ENCODE measurements at places on chromosomes 11 and 22.

DNA sequence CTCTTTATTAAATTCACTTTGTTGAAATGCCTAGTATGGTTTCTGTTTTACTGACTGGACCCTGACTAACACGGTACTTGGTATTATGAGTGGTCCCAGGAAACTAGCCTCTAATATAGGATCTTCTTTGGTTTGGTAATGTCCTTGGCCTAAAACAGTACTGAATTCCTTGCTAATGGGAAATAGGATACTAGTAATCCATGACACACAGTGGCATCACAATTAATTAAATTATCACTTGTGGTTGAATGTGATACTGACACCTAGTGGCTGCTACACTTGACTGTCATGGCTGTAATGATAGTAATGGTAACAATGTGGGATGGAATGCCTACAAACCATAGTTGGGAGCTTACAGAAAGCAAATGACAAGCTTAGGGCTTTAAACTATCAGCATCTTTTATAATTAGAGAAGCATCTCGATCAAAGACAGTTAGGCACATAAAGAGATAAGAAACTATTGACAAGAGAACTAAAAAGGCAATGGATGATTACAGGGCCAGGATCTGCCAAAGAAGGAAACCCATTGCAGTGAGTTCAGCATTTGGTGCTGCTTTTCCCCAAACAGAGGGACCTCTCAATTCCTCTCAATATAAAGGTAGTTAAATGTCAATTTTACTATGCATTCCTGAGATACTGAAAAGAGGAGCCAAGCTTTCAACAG is 8.6 kb downstream of the DNHD1 start:
- DNase-seq, result peak; percentile 93

DNA sequence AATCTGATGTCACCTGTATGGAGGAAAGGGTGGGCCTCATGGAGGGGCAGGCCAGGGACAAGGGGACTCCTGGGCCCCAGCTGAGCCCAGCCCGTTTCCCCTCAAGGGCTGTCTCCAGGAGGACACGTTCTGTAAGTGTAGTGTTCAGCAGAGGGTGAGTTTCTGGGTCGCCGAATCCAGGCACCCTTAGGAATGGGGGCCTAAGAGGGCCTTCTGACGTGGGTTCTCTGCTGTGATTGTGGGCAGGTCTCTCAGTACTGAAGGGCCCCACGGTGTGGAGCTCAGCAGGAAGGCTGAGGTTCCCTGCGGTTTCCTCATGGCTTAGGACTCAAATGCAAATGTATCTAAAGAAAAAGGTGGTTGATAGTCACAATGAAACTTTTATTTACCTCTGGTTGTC is 6.5 kb downstream of the PTDSS2 start:
- DNase-seq, result no peak

- DNase-seq, result no peak
Observed at GRCh38 chr11:83037877-83038276, 33.8 kb downstream of the RAB30 start.

DNA sequence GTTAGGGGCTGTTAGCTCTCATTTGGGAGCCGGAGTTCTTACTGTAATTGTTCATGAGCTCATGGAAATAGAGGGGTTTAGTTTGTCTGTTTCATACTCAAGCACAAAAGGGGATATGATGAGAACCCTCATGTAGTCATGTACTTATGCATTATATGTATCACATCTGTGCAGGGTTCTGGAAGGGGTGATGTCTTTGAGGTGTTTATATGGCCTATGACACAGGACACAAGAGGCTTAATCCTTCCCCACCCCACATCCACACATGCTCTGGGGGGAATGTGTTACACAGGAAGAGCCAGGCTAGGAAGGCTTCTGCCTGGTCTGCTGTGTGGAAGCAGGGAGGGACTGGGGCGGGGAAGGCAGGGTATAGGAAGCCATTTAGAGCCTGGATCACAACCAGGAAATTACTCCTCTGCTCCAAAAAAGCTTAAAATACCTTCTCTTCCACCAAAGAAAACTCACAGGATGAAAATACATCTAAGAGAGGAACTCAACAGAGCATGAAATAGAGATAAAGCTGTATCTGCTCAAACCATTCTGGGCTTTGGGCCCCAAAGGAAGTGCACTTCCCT is 316.1 kb downstream of the TMEM135 start:
- no peak for DNase-seq

DNA sequence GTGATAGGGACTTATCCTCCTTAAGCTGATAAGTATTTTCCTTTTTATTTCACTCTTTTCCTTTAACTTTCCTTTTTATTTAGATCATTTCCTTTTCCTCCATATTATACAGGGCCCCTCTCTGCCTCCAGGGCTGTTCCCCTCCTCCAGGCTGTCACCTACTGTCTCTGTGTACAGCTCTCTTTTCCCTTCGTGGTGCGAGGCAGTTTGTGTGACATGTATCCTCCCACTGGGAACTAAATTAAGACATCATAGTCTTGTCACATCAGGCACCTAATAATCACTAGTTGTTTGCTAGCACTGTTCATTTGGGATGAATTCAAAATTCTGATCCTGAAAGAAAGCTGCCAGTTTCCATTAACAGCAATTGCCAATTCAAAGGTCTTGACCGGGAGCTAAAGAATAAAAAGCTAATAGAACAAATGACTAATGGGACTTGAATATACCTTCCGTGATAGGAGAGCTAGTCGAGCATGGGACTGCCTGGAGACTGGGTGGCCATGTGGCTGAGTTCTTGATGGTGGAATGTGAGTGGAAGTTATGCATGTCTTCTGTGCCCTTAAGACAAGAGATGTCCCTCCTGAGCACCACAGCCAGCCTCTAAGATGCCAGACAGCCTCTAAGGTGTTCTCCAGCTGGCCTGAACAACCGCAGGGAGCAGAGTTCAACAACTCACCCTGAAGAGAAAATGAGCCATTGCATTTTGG is 77.7 kb upstream of the LRRC55 start:
- DNase-seq, result no peak

DNA sequence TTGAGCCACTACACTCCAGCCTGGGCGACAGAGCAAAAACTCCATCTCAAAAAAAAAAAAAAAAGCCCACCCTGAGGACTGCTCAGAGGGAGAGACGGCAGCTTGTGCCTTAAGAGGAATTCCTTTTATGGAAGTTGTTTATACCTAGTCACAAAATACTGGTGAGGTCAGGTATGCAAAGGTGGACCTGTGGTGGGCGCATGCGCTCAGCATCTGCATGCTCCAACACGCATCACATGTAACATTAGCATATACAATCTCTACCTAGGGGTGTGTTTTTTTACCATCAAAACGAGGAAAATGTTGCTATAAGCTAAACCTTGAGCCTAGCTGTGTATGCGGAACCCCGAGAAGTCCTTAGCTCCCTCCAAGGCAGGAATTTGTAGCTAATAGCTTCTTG is 6.8 kb upstream of the SART1 start:
- peak; percentile 86 for DNase-seq

Data from bronchial epithelial cell (primary cell).